ENCODE measurements at places on chromosomes 16 and 17.

DNA sequence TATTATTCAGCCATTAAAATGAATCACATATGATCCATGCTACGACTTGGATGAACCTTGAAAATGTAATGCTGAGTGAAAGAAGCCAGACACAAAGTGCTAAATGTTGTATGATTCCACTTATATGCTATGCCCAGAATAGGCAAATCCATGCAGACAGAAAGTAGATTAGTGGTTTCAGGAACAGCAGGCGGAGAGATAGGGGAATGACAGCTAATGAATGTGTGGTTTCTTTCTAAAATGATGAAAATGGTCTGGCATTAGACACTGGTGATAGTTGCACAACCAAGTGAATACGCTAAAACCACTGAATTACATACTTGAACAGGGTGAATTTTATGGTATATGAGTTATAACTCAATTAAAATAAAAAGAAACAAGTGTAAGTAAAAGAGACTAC lies 121.8 kb upstream of the NOG start:
- DNase-seq: no peak

DNA sequence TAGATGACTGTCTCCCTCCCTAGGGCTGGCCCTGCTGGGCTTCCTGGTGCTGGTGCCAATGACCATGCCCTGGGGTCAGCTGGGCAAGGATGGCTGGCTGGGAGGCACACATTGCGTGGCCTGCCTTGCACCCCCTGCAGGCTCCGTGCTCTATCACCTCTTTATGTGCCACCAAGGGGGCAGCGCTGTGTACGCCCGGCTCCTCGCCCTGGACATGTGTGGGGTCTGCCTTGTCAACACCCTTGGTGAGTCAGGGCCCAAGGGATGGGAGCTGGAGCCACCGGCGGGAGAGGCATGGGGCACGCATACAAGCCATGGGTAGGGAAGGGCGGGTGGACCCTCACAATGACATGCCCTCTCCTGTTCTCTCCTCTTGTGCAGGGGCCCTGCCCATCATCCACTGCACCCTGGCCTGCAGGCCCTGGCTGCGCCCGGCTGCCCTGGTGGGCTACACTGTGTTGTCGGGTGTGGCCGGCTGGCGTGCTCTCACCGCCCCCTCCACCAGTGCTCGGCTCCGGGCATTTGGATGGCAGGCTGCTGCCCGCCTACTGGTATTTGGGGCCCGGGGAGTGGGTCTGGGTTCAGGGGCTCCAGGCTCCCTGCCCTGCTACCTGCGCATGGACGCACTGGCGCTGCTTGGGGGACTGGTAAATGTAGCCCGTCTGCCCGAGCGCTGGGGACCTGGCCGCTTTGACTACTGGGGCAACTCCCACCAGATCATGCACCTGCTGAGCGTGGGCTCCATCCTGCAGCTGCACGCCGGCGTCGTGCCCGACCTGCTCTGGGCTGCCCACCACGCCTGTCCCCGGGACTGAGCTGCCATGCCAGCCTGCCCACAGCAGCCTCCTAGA lies 2.2 kb downstream of the PAQR4 start:
- no peak for DNase-seq

DNA sequence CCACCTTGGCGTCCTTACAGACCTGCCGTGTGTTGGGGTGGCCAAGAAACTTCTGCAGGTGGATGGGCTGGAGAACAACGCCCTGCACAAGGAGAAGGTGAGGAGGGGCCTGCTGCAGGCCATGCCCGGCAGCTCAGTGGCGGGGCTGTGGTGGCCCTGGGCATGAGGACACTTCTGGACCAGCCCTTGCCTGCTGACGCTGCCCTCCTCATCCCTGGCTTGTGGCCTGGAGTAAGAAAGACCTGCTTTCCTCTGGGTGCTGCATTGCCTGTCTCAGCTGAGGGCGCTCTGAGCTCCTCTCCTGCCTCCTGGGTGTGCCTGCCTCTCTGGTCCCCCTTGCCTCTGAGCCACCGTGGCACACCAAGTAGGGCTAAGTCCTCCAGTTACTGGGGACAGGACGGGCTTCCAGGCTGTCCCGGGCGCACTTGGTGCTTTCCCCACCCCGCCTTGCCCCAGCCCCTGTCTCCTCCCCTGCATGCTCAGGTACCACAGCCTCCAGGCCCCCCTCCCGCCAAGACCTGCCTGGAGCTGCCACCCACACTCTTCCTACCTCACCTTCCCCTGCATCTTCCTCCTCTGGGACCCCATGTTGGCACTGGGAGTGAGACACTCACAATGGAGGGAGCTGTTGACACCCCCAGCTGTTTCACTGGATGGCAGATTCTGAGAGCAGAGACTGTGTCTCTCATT lies 8.7 kb downstream of the ENDOV start:
- DNase-seq: no peak

GRCh38 chr17:70084476-70084875 lies 9.5 kb downstream of the KCNJ16 start:
- peak; percentile 42 for DNase-seq

DNA sequence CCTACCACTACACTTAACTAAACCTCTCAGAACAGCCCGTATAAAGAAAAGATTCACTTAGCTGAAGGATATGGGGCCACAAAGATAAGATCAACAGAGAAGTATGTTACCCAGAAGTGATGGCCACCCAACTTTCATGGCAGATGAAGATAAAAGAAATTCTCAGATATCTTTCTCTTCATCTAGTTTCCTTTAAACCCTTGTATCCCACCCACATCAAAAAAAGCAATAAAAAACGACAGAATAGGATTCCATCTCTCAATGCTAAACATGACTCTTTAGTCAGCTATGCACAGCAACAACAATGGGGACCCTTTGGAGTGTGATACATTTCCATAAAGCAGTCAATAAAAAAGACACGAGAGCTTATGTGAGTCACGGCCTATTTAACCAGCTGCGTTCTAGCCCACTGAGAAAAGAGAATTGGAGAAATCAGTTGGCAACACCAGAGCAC lies 86.6 kb downstream of the SNX11 start:
- no peak for DNase-seq

GRCh38 chr16:17481736-17482135 lies 11.0 kb upstream of the XYLT1 start:
- no peak for DNase-seq

DNA sequence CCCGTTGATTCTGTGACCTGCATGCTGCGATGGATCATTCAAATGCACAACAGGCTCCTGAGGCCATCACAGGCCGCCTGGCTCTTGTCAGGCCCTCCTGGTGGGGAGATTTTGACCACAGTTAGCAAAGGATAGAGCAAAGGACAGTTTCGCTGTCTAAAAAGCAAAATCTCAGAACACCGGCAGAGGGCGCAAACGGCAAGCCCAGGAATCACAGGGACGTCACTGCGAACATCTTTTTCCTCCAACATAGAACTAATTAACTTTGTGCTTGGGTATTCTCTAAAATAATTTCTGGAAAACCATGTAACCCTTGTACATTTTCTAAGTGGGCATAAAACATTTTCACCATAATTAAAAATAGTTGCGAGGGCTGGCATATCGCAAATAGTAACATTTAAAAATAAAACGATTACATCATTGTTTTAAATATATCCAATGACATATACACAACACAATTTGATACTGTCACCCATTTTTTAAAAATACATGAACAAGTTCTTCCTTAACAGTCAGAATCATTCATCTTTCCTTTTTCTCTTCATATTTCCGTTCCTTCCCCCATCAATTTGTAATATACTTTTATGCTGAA lies 19.7 kb upstream of the SLC47A1 start:
- peak; percentile 88 for DNase-seq

GRCh38 chr16:2428784-2429033 lies 538 bp upstream of the CCNF start:
- no peak for DNase-seq

GRCh38 chr16:29804455-29805231 lies 1.7 kb upstream of the MAZ start:
- peak; percentile 48 for DNase-seq

- no peak for DNase-seq
Measured at GRCh38 chr17:28219771-28220170, 99.2 kb upstream of the TMEM97 start.

DNA sequence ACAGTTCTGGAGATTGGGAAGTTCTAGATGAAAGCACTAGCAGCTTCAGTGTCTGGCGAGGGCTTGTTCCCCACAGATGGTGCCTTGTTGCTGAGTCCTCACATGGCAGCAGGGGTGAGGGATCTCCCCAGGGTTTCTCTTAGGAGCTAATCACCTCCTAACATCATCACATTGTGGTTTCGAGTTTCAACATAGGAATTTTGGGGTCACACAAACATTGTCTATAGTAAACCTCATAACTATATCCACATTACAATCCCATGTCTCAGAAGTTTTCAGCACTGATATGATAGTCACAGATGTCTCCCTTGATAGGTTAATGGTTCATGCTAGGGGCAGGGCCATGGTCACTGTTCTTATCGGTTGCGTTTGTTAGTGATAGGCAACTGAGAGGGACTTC lies 13.8 kb downstream of the CLUAP1 start:
- DNase-seq: no peak

GRCh38 chr17:62724398-62725146 lies 83.5 kb downstream of the MARCHF10 start:
- DNase-seq: no peak

DNA sequence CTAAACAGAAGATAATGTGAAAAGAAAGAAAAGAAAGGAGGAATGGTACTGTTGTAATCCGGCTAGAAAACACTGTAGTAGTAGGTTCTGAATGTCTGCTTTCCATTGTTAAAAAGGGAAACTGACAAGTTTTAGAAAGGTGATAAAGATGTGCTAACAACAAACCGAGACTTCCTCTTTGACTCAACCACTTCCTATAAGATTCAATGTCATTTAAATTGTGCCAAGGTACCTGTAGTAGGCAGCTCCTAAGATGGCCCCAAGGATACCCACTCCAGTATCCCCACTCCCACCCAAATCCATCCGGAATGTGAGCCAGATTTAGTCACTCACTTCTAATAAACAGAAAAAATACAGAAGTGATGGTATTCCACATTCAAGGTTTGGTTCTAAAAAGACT lies 31.2 kb downstream of the XYLT1 start:
- DNase-seq: no peak

DNA sequence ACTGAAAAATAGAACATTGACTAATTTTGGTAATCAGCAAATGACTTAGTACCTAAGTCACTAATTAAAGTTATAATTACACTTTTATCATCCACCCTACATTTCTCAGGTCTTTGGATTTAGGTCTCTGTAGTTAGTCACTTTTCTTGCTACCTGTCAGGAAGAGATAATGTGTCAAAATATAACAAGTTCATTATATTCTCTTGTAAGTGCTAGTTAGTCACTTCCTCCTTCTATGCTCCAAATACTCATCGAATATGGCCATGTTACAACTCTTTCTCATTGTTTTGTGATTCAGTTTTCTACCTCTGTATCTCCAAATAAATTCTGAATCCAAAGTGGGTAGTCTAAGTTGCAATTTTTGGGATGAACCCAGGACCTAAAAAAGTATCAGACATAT lies 163.5 kb upstream of the KIF2B start:
- DNase-seq: no peak
